NK-92 treated with Interleukin-12 subunit alpha and Interleukin-12 subunit beta, amount 100 ng/mL, for 24 hours (cell line): ENCODE measurements at places on chromosomes 12 and 14.

DNA sequence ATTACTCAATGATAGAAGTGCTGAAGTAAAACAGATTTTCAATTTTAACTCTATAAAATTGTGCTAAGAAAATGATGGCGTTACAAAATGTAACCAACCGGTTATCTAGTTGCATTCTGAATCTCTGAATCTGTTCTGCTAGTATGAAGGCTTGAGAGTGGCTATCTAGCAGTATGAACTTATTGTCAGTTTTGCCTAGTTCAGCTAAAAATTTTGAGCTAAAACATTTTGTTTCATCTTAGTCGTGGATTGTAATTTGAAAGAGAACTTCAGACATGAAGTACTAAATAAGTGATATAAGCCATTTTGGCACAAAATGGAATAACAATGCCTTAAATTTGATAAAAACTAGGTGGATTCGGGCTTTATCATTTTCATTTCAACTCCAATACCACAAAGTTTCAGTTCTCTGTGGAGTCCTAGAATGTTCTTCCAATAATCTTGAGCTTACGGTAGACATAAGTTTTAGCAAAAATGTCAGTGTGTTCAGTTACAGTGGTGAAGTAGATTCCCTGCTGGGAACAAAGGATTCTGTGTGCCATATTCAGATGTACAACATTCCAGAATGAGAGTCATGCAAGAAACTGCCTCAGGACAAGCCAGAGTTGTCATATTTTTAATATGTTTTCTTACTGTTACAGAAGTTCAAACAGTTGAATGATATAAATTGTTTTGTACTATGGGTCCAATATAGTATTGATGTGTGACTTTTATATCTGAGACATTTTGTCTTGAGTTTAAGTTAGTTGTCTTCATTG lies 28.1 kb downstream of the ATP6V1D start:
- no peak for DNase-seq

DNA sequence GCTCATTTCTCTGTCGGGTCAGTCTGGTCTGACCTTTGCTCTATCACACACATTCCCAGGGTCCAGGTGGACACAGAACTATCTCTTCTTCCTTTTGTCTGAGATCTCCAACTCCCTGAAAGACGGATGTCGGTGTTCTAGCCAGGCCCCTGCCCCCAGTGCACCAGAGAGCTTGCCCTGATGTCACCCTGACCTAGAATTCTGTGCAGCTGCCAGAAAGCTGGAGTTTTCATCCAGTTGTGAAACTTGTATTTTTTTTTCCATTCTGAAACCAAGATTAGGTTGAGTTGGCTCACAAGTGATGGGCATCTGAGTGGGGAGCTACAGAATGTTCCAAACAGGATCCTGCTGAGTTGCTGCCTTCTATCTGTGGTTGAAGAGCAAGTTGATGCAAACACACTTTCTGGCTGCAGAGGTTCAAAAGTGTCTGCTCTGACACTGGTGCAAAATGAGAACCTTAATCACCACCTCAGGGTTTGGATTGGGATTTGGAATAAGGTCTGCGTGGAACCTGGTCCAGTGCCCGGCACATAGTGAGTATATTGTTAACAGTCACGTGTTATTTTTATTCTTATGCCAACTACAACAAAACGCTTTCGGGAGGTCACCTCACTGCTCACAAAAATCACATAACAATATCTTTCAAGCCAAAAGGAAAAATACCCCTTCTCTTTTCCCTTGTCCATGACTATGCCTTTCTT lies 211.5 kb downstream of the SLC15A4 start:
- no peak for DNase-seq

DNA sequence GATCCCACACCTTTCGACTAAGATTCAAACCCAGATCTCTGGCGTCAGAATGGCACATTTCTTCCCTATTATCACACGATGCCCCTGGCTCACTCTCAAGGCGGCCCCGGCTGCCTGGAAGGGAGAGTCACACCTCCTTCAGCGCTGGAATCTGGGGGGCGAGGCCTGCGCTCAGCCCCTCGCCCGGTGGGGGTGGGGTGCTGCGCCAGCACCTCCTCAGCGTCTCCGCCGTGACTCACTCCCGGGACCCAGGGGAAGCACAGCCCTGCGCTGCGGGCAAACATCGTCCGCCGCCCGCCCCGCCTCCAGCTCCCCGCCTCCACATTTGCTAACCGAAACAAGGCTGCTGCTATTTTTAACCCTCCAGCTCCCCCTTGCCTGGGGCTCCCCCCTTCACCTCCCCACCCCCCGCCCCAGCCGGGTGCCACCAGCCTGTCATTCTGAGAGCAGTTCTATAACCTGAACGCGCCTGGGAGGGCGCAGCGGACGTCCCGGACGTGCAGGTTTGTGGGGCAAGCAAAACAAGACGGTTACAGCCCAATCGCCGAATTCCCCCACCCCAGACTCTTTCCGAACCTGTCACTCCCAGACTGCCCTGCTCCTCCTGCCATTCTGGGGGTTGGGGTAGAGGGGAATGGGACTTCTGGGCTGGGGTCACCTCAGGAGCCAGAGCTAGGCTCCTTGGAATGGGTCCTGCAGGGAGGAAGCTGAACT lies 6.7 kb downstream of the HDAC7 start:
- peak; percentile 91 for DNase-seq

GRCh38 chr14:34867199-34867598 lies 8.0 kb downstream of the BAZ1A start:
- no peak for DNase-seq

DNA sequence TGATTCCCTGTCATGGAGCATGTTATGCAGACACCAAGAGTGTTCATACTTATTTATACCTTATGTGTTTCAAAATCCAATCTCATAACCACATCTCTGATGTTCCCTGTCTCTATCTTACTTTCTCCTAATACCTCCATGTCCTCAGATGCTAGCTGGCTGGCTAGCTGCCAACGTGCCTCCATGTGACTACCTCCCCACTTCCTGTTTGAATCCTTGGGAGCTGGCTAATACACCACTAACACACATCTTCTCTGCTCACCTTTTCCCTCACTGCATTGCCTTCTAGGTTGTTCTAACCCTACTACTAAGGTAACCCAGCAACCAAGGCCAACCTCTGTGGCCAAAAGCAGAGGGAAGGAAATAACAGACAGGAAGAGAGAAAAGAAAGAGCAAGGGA lies 27.3 kb downstream of the TTC5 start:
- DNase-seq, result no peak
